ENCODE measurements at places on chromosomes 5 and 9. TPM values are rescaled to one million over a fixed set of nuclear protein-coding genes. Genes with fewer than 3 reads are reported as not detected.

GRCh38 chr5:154288145-154288544 lies 97.6 kb downstream of the GALNT10 start:
- DNase-seq, result no peak

GRCh38 chr9:107685901-107686300 lies 196.3 kb upstream of the KLF4 start:
- DNase-seq, result no peak

TNFSF8 gene
- polyA plus RNA-seq, result 0.43 TPM

DNA sequence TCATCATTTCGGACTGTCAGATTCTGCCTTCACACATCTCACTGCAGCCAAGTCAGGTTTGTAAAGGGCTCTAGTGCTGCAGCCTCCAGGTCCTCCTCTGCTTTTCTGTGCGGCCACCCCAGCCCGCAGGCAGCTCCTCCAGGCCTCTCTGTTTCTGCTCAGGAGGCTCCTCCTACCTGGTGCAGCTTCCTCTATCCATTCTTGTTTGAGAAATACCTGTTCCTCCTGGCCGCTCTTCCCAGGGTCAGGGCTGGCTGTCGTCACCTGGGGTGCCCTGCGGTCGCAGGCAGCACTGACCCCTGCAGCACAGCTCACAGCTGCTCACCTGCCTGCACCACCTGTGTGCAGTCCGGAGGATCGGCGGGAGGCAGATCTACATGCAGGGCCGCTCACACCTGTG lies 387.7 kb upstream of the IRX4 start:
- no peak for DNase-seq

ABO gene
- 25.0 TPM for polyA plus RNA-seq

DNA sequence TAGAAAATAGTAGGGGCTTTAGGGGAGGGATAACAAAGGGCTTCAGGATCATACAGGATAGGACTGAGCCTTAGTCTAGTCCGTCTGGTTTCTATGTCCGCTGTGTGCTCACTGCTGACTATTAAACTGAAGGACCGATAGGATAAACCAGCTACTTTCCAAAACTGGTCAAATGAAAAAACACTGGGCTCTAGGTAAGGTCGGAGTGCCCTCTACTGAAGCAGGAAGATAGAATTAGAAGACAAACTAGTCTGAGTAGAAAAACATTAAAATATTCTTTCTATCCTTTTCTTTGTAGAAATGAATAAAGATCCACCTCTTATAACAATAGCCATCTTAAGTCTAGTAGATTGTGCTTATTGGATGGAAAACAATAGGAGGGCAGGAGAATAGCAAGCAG lies 133.6 kb downstream of the CEMIP2 start:
- DNase-seq, result no peak

- DNase-seq, result no peak
Measured at GRCh38 chr9:34954225-34954624, 3.9 kb upstream of the PHF24 start.

- DNase-seq, result no peak
Measured at GRCh38 chr5:176427971-176428370, 11.6 kb upstream of the CLTB start.

CER1 gene
- polyA plus RNA-seq, result 0.45 TPM

SH3GL2 gene
- polyA plus RNA-seq, result 20.0 TPM

DAB2IP gene
- polyA plus RNA-seq, result 33.8 TPM

- no peak for DNase-seq
Measured at GRCh38 chr5:75522025-75522424, 10.3 kb downstream of the POLK start.

DNA sequence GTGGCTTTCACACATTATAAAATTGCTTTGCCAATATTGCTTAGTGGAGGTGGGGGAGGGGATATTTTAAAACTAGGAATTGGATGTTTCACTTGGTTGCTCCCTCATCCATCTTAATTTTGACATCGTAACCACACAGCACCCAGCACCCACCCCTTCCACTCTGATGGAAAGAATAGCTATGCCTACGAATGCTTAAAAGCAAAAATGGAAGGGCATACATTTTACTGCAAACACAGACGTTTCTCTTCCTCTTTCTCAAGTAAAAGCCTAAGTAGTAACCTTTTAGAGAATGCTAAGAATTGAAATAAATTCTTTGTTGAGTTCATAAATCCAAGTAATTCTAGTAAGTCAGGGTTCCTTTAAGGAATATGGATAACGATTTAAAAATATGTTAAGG lies 69.9 kb downstream of the JAKMIP2 start:
- DNase-seq, result no peak

DNA sequence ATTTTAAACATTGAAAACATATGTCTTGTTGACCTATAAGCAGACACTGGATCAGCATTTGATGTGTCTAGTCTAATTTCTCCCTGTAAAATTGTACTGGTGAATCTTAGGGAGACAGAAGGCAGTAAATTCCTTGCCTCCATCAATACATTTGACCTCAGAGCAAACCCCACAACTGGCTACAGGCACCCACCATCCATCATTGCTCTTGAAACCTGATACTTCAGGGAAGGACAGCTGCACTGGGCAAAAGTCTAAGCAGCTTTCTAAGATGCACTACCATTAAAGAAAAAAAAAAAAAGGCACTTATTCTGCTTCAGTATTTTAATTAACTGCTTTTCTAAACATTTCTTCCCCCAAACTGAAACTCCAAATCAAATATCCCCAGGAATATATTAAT lies 1051.3 kb upstream of the DMAC1 start:
- no peak for DNase-seq

DNA sequence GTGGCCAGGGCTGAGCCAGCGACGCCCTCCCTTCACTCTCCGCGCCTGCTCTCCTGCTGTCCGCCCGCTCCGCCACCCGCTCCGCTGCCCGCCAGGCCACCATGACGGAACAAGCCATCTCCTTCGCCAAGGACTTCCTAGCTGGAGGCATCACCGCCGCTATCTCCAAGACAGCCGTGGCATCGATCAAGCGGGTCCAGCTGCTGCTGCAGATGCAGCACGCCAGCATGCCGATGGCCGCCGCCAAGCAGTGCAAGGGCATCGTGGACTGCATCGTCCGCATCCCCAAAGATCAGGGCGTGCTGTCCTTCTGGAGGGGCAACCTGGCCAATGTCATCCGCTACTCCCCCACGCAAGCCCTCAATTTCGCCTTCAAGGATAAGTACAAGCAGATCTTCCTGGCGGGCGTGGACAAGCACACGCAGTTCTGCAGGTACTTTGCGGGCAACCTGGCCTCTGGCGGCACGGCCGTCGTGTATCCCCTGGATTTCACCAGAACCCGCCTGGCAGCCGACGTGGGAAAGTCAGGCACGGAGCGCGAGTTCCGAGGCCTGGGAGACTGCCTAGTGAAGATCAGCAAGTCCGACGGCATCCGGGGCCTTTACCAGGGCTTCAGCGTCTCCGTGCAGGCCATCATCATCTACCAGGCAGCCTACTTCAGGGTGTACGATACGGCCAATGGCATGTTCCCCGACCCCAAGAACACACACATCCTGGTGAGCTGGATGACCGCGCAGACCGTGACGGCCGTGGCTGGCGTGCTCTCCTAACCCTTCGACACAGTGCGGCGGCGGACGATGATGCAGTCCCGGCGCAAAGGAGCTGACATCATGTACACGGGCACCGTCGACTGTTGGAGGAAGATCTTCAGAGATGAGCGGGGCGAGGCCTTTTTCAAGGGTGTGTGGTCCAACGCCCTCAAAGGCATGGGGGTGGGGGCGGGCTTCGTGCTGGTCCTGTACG lies 1130.4 kb upstream of the ACO1 start:
- no peak for DNase-seq

- no peak for DNase-seq
Measured at GRCh38 chr5:157067005-157067404, 8.1 kb upstream of the HAVCR1 start.

EHMT1 gene
- polyA plus RNA-seq, result 15.8 TPM

GRCh38 chr5:149656576-149657182 lies 73.4 kb upstream of the PPARGC1B start:
- no peak for DNase-seq

TNC gene
- polyA plus RNA-seq, result 9.4 TPM

- DNase-seq, result no peak
Measured at GRCh38 chr9:89579741-89580385, 24.9 kb upstream of the GADD45G start.

DNA sequence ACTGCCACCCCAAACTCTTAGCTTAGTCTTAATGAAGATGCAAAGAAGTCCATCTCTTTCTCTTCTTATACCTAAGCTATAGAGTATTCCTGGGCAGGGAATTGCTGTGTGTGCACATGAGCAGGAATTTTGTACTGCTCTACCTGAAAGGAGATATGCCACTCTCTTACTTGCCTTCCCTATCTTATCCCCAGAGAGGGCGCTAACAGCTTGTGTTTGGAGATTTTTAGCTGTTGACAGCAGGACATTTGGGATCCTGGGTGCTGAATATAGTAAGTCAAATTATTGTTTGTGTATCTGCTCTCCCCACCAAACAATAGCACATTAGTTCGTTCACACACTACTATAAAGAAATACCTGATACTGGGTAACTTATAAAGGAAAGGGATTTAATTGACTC lies 159.5 kb downstream of the GABRG2 start:
- no peak for DNase-seq

GRCh38 chr5:175674731-175675346 lies 17.0 kb downstream of the HRH2 start:
- no peak for DNase-seq

- DNase-seq, result no peak
Measured at GRCh38 chr9:1221298-1221697, 171.1 kb downstream of the DMRT2 start.

DNA sequence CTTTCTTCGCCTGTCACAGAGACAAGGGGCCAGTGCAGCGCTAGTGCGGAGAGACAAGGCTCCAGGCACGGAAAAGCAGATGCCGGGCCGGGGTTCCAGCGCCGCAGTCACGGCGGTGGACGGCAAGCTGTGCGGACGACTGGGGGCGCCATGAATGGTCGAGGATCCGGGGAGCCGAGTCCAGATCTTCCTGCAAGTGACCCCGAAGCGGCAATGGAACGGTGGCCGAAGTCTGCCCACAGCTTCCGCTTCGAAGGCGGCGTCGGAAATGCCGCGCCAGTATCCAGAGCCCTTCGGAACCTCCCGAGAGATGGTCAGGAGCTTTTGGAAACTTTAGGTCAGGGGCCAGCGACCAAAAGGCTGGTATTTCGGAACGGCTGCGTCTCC lies 601 bp upstream of the FAF2 start:
- no peak for DNase-seq

FABP6 gene
- not detected for polyA plus RNA-seq

CLIC3 gene
- 2.1 TPM for polyA plus RNA-seq

DNA sequence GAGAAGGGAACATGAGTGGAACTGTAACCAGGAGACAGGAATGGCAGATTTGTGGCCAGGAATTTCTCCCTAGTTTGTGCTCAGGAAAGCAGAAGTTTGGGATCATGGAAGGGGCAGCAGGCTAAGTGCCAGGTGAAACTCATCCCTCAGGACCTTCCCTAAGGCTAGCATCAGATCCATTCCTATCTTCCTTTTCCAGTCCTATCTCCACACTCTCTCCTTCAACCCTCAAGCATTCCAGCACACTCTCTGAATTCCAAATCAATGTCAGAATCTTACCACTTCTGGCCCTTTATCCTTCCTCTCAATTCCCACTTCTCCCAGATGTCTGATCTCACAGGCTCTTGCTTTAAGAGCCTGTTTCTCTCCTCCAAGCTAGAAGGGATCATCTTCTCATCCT lies 53.2 kb upstream of the GRIA1 start:
- DNase-seq, result no peak

DNA sequence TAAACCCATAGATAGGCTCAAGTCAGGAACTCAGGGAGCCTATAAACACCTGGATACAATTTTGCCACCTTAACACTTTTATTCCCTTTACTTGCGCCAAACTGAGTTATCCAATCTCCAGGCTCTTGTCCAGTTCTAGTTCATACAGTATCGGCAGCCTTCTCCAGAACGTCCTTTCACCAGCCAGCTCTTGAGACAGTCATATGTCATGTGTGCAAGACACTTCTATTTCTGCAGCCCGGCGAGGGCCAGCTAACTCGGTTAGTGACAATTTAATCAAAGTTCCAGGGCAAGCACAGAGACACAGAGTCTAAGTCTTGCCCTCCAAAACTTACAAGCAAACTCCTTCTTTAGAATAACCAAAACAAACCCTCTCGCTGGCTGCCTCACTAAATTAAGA lies 12.9 kb downstream of the ABCA1 start:
- no peak for DNase-seq

- no peak for DNase-seq
Measured at GRCh38 chr9:116943970-116944369, 256.9 kb downstream of the TRIM32 start.

ADAMTS6 gene
- polyA plus RNA-seq, result 0.32 TPM

ZDHHC11 gene
- polyA plus RNA-seq, result 1.6 TPM

DNA sequence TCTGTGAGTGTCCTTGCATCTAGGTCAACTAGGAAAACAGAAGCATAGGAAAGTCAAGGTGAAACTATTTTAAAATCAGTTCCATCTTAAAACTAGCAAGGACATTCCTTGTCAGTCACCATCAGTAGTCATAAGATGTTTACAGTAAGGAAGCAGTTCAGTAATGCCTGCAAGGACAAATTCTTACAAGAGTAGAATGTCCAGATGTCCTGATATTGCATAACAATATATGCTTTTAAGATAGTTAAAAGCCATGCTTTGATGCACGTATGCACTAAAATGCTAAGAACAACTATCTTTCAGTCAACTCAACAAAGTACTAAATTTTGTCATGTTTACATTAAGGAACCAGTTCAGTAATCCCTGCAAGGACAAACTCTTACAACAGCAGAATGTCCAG lies 11.3 kb upstream of the SVEP1 start:
- no peak for DNase-seq

GRCh38 chr5:168328814-168329213 lies 37.4 kb downstream of the WWC1 start:
- DNase-seq, result no peak

DNA sequence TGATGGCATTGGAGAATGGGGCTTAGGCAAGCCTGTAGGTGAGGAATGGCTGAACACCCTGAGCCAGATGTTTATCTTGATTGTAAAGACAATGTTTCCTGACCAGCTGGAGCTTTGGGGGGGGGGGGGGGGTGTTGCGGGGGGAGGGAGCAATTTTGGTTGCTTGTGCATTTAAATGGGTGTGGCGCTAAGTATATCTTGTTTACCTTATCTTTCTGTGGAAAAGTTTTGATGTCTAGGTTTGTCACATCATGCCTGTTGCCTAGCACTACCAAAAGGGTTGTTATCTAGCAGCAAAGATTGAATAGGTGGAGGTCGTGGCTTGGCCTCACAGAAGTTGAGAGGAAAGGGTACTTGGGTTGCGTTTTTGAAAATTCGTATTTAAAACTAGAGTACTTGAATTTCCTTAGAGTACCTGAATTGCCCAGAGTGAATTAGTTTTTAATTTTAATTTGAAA lies 1.3 kb downstream of the SMAD5 start:
- DNase-seq, result no peak

DNA sequence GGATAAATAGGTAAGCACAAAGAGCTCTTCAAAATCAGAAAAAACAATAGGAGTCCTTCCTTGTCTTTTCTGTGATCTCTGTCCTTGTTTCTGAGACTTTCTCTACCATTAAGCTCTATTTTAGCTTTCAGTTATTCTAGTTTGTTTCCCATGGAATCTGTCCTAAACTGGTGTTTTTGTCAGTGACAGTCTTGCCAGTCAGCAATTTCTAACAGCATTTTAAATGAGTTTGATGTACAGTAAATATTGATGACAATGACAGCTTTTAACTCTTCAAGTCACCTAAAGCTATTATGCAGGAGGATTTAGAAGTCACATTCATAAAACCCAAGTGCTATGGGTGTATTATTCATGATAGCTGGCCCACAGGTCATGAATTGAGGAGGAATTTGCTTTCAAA lies 17.9 kb downstream of the TIGD6 start:
- no peak for DNase-seq

SECISBP2 gene
- 27.0 TPM for polyA plus RNA-seq

- DNase-seq, result no peak
Measured at GRCh38 chr5:116135344-116135743, 50.5 kb downstream of the COMMD10 start.

GRCh38 chr5:6222121-6222520 lies 156.2 kb downstream of the MED10 start:
- DNase-seq, result no peak

ENTREP1 gene
- 7.5 TPM for polyA plus RNA-seq
